ENCODE measurements at places on chromosomes 7 and 10.

DNA sequence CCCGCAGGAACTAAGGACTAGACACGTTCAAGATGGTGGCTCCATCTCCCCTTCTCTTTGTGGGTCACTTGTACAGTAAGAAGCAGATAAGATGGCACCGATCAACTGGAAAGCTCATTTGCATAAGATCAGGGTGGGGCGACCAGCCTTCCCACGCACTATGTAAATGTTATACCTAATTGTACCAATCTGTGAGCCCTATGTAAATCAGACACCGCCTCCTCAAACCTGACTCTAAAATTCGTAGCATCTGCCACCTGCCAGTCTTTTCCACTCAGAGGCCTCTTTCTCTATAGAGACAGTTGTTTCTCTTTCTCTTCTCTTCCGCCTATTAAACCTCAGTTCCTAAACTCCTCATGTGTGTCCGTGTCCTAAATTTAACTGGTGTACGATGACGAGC, 324.5 kb downstream of the PHF14 start:
- no peak for DNase-seq

DNA sequence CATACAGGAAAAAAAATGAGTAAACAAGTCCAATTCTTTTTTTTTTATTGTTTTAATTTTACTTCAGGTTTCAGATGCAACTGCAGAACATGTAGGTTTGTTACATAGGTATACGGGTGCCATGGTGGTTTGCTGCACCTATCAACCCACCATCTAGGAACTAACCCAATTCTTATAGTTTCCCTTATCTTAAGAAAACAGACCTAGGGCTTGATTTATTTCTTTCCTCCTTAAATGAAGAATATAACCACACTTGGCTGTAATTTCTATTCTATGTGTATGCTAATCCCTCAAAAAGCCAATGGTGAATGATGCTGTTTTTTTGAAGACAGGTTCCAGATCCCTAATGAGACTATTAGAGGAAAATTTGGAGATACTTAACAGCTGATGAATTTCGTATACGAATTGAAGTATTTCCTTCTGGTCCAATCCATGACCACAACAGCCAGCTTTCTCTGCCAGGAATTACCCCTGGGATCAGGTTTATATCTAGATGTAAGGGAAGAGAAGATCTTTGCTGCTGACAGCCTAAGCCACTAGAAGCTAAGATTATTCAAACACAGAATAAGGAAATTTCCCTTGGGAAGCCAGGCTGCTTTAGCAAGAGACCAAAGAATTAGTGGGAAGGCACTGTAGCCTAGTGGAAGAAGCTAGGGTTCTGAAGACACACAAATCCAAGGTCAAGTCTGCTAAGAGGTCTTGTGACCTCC, 115.8 kb downstream of the INHBA start:
- no peak for DNase-seq

GRCh38 chr7:91398341-91398740, 134.1 kb downstream of the FZD1 start:
- no peak for DNase-seq

GRCh38 chr7:40810274-40810673, 675.5 kb downstream of the SUGCT start:
- DNase-seq = no peak

DNA sequence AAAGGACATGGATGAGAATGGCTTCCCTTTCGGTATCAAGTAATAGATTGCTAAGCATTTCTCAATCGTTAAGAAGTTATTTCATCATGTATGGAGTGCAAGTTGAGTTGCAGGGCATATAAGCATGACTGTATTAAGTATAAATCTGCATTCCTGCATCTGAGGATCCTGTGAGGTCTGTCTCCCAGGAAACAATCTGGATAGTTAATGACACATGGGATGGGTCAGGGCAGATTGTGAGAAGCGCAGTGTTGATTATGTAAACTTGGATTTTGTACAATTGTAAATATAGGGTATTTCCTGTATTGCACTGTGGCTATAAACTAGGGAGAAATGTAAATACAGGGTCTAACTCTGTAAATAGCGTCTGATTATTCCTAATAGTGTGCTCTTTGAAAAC, 102.6 kb downstream of the PLXDC2 start:
- DNase-seq = no peak

- no peak for DNase-seq
Observed at GRCh38 chr10:92740762-92741161, 51.0 kb downstream of the HHEX start.

DNA sequence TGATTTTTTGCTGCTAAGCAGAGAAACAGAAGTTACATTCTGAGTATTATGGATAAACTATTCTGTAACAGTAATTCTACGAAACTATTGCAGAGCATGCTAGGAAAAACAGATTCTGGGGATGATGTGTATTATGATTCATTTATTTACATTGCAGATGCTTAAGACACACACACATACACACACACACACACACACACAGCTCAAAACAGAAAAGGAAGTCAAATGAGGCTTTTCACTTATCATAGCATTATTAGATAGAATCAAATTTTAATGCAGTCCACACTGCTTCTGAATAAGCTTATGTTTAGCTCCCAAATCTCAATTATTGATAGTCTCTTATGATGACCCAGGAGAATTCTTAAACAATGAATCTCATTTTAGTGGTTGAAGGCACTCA, 307.2 kb downstream of the HGF start:
- no peak for DNase-seq

DNA sequence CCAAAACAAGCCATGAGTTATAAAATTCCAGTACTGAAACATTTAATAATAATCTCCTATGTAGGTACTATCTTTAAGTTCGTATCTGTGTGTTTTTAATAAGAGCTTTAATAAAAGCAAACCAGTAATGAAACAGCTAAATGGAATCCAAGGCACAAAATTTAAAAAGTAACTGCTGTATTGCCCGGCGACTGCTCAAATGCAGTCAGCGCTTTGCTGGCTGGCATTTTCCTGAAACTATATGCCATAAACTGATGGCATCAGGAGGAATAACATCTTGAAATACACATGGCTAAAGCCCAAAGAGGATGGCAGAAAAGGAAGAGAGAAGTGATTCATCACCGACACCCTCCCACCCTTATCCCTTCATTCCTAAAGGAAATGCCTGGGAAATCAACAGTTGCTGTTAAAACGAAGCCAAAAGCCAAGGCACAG, 133.1 kb downstream of the CUBN start:
- DNase-seq = no peak

- no peak for DNase-seq
Observed at GRCh38 chr7:43119371-43120075, 7.1 kb downstream of the HECW1 start.

DNA sequence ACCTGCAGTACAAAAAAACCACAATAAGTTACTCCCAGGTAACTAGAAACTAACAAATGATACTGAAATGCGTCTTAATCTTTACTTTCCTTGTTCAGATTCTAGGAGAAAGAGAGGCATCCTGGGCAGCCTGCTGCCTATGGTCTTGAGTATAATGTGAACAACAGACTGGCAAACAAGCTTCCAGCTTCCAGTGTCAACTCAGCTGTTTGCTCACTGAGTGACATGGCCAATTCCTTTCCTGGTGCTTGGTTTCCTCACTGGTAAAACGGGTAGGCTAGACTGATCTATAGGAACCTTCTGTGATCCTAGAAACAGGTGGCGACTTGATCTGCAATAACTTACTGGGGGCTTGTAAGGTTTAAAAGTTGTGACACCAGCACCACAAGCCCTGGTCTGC, 10.1 kb downstream of the POLR3A start:
- no peak for DNase-seq

GRCh38 chr7:47049234-47049774, 532.6 kb downstream of the TNS3 start:
- DNase-seq = no peak

DNA sequence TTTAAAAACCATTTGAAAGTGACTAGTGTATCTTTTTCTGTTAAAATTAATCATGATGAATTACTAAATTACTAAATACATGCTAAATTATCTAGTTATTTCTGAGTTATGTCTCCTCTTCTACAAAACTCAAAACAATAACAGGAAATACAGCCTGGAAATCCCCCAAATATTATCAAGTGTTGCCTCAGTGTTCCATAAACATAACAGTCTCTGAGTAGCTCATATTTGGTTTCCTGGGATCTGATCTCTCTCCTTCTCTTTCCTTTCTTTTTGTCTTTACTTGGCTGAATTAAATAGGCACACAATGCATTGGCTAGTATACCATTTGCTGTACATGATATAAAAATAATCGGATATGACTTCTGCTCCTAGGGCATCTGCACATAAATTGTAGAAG, 277.6 kb upstream of the IGFBP3 start:
- DNase-seq = no peak

DNA sequence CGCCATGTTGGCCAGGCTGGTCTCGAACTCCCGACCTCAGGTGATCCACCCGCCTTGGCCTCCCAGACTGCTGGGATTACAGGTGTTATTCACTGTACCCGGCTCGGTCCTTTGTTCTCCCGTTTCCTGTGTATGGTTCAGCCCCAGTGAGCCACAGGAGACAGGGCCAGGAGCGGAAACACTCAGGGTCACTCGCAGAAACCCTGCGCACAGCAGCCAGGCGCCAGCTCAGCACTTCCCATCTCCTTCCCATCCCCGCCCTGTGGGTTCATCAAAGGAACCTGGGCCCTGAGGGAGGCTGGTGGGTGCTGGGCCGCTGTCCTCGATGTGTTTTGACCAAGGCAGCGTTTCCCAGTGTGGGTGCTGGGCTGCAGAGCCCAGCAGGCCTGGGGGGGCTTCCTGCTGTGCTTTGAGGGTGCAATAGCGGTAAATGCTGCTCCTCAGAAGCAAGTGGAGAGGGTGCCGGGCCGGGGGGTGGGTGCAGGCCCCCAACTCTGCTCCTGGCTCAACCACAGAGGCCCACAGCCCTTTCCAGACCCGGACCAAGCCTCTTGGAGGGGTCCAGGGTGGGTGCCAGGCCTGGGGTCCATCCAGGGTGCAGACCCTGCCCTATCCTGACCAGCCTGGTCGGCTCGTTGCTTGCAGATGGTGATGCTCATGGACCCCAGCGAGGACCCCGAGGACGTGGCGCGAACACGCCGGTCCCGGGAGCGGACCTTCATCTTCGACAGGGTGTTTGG, 15.3 kb upstream of the CHST12 start:
- no peak for DNase-seq

- no peak for DNase-seq
Observed at GRCh38 chr10:13953371-13953770, 366.6 kb downstream of the PRPF18 start.

GRCh38 chr7:130071701-130072622, 1.6 kb downstream of the KLHDC10 start:
- DNase-seq = peak; percentile 68

DNA sequence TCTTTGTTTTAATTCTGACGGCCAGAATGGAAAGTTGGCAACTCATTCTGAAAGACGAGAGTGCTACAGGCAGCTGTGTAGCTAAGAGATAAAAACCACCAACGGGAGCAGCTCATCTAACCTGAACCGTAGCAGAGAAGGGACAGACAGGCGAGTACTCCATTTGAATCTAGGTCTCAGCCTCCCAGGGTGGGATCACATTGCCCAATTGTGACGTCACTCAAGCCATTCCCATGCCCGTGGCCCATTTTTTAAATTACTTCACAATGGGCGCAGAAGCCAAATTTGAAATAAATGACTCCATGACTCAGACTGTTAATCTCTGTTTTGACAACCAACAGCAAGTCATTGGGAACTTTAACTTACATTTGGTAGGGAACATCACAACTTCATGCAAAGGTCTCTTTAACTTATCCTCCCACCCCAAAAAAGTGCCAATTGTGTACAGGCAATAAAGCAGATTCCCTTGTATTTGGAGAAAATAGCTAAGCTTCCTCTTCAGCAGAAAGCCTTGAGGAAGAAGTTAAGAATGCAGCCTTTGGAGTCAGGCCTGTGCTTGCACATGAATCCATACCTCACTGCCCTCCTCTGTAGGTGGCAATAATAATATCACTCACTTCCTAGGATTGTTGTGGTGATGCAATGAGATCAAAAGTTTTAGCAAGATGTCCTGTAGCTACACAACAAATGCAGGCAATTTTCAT, 93.2 kb upstream of the KIF5B start:
- DNase-seq = no peak

GRCh38 chr7:41763626-41764025, 60.7 kb upstream of the INHBA start:
- DNase-seq = no peak

GRCh38 chr7:44159824-44160630, 18.9 kb upstream of the MYL7 start:
- no peak for DNase-seq

GRCh38 chr7:155674556-155674955, 30.1 kb downstream of the RBM33 start:
- DNase-seq = no peak

DNA sequence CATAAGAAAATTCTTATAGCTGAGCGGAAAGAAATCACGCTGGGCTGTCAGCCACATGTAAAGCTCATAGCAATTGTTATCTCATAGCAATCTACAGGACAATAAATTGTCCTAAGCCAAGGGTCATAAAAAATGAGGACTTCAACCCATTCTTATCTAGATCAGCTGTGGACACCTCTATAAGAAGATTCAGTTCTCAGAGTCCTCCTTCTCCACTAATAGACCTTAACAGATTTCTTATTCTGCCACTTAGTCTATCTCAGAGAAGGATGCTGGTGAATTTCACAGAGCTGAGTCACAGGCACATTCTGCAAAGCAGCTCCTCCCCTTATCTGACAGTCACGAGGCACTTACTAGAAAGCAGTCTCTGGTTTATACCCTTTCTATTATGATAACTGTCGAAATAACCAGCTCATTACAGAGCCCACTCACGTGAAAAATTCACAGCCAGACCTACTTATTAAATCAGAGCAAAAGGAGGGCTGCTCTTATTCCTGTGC, 185.3 kb upstream of the PCLO start:
- DNase-seq = no peak

- no peak for DNase-seq
Observed at GRCh38 chr10:26211781-26212444, 4.7 kb upstream of the GAD2 start.
